ENCODE measurements at places on chromosomes 2 and 18.

DNA sequence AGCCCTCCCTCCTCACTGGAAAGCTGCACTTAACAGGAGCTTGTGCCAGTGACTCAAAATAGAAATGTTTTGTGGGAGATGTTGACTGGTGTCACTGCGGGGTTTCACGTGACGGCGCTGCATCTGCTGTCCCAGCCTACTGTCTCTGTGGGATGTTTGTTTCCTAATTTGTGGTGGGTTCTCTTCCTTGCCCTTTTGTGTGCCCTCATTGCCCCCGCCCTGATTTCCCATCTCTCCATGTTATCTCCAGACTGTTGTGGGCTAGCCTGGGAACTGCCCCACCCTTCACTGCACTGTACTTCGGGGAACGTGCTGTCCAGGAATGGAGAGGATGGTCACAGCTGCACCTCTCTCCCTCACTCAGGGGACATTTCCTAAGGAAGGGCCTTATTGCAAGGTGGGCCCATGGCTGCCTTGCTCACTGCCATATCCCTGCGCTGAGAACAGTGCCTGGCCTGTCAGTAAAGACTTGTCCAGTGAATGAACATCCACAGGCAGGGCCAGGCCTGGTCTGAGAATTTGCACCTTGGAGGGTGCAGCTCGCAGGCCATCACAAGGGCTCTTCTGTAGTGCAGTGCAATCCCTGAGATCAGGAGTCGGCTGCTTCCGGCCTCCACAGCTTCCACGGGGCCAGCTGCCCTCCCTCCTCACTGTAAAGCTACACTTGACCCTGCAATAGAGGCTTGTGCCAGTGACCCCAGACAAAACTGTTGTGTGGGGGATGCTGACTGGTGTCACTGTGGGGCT lies 18.1 kb downstream of the ZAP70 start:
- no peak for DNase-seq

GRCh38 chr18:76528477-76529432 lies 33.7 kb upstream of the ZNF516 start:
- DNase-seq = peak; percentile 79

- DNase-seq = no peak
Observed at GRCh38 chr2:224086226-224086914, 47.3 kb upstream of the SERPINE2 start.

GRCh38 chr2:238554468-238555315 lies 128.0 kb downstream of the ASB1 start:
- DNase-seq = no peak

DNA sequence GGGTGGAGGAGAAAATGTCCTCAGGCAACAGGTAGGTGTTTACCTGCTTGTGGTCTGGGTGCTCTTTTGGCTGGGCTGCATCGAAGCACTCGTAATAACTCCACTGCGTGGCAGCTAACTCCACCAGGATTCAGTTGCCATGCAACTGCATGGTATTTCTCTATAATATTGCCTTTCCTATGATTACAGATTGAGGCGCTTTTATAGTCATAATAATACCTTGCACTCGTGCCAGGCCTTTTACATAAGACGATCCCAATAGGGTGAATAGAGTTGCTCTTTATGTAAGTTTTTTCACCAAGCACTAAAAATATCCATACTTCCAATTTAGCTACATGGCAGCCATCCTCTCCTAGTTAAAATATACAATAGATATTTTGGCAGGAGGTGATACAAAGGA lies 19.7 kb upstream of the NYAP2 start:
- no peak for DNase-seq

- no peak for DNase-seq
Observed at GRCh38 chr2:11862049-11862448, 115.6 kb downstream of the LPIN1 start.

Measured in femur (tissue), 1 donor.